Psoas muscle (tissue), 8 donors: ENCODE measurements at places on chromosomes 12 and 14. TPM values are rescaled to one million over a fixed set of nuclear protein-coding genes. Genes with fewer than 3 reads are reported as not detected.

DNA sequence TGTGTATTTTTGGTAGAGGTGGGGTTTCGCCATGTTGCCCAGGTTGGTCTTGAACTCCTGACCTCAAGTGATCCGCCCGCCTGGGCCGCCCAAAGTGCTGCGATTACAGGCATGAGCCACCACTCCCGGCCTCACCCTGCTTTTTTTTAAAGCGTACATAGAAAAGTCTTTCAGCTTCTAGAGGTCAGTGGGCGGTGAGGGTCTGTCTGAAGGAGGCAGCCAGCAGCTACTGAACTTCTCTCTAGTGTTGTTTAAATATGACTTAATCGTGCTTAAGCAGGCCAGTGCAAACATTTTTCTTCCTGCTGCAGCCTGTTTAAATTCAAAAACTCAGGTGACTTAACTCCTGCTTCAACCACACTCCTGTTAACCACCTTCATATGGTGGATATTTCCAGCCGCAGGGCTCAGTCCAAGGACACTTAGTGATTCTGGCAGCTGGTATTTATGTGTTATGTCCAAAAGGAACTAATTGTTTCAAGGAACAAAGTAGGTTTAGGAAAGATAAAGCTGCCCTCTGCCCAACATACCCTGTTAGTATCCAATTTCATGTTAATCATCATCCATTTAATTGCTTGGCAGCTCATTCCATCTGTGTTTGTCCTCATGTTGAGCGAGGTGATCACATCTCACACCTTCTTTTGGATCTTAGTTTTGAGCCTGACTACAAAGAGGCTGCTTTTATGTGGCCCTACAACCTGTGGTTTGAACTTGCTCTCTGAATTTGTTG is 2.0 kb downstream of the PRKAB1 start:
- peak overlapping the region; percentile 47 for H3K27ac ChIP-seq
- H3K36me3 ChIP-seq: peaks cover 15% of the 10 kb centered on the region
- no peak for DNase-seq
- H3K4me1 ChIP-seq: peaks cover 28% of the 10 kb centered on the region
- peak overlapping the region; percentile 24 for H3K4me3 ChIP-seq

DNA sequence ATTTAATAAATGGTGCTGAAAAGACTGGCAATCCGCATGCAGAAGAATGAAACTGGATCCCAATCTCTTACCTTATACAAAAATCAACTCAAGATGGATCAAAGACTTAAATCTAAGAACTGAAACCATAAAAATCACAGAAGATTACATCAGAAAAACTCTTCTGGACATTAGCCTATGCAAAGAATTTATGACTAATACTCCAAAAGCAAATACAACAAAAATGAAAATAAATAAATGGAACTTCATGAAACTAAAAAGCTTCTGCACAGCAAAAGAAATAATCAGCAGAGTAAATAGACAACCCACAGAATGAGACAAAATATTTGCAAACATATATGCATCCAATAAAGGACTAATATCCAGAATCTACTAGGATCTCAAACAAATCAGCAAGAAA is 14.3 kb upstream of the CLEC1A start:
- DNase-seq: no peak
- no peaks in the 10 kb centered on the region for H3K36me3 ChIP-seq
- no peaks in the 10 kb centered on the region for H3K4me1 ChIP-seq
- H3K27ac ChIP-seq: no peak overlapping the region

GRCh38 chr12:46472144-46472705 is 99.7 kb upstream of the SLC38A2 start:
- H3K27me3 ChIP-seq: no peaks in the 10 kb centered on the region
- H3K4me1 ChIP-seq: peaks cover 42% of the 10 kb centered on the region
- H3K27ac ChIP-seq: peak overlapping the region; percentile 91
- no peaks in the 10 kb centered on the region for H3K36me3 ChIP-seq

GRCh38 chr14:73746520-73747378 is 32.6 kb upstream of the PNMA1 start:
- H3K27me3 ChIP-seq: no peaks in the 10 kb centered on the region
- DNase-seq: no peak
- peak overlapping the region; percentile 80 for H3K27ac ChIP-seq
- H3K36me3 ChIP-seq: no peaks in the 10 kb centered on the region
- peaks cover 97% of the 10 kb centered on the region for H3K4me1 ChIP-seq

The KLHL33 gene
- 8.8 TPM for total RNA-seq
